ENCODE measurements at places on chromosomes 4 and X.
A peak's percentile ranks its signal among the peaks of the same experiment; 100 is the strongest.

DNA sequence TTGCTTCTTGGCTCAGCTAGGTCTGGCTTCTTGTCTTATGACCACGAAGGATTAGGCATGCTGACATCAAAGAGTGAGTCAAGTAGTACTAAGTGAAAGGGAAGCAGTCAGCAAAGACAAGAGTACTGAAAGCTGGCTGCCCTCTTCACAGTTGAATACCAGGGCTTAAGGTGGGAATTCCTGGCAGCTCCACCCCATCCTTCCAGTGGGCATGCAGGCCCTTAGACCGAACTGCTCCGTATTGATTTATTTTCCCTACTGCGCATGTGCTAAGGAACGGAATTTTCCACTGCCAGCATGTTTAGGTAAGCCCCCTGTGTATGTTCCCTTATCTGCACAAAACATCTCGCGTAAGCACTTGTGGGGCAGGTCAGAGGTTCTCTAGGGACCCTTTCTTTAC is 2320.1 kb downstream of the ARAP2 start:
- peak; percentile 91 for DNase-seq

GRCh38 chrX:19569121-19569805 is 54.0 kb upstream of the MAP3K15 start:
- no peak for DNase-seq

DNA sequence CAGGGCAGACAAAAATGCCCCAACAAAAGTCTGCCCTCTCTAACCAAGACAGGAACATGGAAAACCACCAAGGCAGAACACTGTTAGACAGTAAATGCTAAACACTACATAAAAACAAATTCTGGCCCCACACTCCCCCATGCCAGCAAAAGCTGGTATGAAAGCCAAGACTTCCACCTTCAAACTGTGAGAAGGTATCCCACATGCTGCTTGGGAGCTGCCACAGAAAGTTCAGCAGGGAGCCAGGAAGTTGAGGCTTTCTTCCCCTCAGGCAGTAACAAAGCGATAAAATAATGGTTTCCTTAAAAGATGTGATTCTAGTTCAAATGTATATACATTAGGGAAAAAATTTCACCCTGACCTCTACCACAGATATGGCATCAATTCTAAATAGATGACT is 770.4 kb upstream of the NDST4 start:
- DNase-seq, result no peak

- no peak for DNase-seq
Observed at GRCh38 chrX:107978071-107978470, 4.1 kb downstream of the TEX13B start.

- no peak for DNase-seq
Observed at GRCh38 chrX:123859409-123859845, 426 bp upstream of the XIAP start.

DNA sequence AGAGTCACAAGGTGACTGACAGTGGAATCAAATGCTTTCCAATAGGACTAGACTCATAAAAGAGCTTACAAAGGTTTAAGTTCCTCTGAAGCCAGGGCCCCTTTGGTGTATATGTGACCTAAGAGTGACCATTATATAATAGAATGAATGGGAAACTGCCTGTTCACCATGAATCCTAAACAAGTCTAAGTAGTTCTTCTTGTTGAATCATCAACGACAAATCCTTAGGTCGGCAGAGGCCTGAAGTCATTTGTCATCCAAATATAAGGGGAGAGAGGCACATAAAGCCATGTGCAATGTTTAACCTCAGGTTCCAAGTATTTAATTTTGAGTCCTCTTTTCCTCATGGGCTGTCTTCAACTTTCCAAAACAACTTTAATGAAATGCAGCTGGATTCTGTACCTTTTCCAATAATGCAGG is 122.4 kb downstream of the RASL11B start:
- peak; percentile 21 for DNase-seq

DNA sequence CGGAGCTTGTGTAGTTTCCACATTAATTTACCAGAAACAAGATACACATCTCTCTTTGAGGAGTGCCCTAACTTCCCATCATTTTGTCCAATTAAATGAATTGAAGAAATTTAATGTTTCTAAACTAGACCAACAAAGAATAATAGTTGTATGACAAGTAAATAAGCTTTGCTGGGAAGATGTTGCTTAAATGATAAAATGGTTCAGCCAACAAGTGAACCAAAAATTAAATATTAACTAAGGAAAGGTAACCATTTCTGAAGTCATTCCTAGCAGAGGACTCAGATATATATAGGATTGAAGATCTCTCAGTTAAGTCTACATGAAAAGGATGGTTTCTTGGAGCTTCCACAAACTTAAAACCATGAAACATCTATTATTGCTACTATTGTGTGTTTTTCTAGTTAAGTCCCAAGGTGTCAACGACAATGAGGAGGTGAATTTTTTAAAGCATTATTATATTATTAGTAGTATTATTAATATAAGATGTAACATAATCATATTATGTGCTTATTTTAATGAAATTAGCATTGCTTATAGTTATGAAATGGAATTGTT is at the start of gene FGB:
Gene FGB, plus strand, starts transcription at position 315 of the 558 bp plus-strand sequence. Its CDS starts 8 bp downstream, at position 323.
- no peak for DNase-seq

- no peak for DNase-seq
Observed at GRCh38 chr4:148004228-148004857, 272.5 kb downstream of the ARHGAP10 start.

GRCh38 chrX:5775846-5776430 is 452.7 kb downstream of the NLGN4X start:
- DNase-seq, result no peak

- DNase-seq, result no peak
Observed at GRCh38 chr4:94739741-94740140, 18.0 kb upstream of the BMPR1B start.

- peak; percentile 96 for DNase-seq
Observed at GRCh38 chr4:57023104-57023503, 44.4 kb downstream of the POLR2B start.

GRCh38 chr4:86744570-86744969 is 104.6 kb downstream of the SLC10A6 start:
- DNase-seq, result no peak

DNA sequence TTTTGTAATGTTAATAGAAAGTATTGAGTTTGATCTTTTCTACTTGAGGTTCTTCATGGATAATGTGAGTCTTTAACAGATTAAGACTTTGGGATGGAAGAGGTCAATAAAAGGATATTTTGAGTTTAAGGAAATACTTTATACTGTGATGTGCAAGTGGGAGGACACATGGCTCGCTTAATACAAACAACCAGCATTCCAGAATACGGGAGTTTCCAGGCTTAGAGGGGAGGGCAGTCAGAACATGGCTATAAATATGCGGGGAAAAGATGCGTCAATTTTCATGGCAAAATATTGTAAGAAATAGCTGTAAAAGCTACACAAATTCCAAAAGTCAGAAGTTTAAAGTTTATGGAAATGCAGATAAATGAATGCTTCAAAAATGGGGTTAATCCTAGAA is 192.3 kb downstream of the AASDH start:
- DNase-seq, result peak; percentile 10

DNA sequence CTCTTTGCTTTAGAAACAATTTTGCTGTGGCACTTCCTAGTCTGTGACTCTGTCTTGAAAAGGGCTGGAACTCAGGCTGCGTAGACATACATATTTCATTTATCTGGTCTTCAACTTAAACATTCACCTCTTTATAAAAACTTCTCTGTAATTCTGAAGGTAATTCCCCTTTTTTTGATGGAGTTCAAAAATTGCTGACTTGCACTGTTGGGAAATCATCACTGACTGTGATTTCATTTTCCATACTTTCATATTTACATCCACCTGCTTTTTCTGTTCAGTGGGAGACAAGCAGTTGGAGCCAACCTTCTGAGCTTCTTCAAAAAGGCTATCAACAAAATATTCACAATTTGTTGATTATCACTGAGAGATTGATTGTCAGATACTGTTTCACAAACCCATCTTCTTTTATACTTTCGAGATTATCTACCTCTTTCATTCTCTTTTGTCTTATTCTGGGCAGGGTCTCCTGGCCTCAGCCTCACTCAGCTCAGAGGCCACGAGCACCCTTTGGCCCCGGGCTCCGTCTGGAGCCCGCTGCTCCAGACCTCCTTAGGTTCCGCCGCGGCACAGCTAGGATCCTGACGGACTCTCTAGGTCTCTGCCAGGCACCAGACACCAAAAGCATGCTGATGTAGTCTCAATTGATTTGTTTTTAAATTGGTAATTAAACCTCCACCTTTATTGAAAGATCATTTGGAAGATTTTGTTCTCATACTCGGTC is 39.7 kb upstream of the UGT2B17 start:
- DNase-seq, result no peak

DNA sequence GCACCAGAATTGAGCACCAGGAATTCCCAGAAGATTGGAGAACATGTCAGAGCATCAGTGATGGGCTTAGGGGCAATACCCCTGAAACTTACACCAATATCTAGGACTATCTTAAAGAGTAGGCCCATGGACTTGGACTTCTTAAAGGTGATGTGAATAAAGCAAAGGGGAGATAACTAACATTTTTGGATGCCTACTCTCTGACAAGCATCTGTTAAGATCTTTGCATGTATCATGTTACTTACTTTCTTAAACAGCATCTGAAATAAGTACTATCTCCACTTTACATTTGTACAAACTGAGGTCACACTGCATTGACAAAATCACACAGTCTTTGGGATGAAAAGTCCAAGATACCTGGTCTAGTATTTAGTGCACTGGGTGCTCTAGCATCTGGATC is 258.6 kb upstream of the ARSJ start:
- DNase-seq, result no peak

DNA sequence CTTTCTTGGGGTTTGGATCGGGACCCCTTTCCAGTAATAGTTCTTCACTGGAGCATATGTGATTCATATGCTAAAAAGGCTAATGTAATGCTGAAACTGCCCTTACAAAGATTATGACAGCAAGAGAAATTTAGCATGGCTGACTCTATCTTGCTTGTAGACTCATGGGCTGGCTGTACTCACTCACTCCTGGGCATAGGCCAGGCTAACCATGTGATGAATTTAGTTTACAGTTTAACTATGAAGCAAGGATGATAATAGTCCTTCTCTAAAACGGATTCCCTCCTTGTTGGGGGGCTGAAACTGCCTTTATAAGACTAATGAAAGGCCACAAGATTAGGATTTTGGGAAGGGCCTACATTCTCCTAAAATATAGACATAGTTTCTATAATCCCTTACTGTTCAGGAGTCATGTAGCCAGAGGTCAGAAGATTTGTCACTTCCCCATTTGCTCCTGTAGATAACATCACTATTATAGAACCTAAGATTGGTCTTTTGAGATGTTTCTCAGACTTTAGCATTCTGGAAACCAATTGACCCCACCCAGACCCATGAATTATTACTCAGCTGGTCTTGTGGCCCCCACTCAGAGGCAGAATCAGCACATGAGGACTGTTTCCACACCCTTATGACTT is 20.8 kb upstream of the CEP135 start:
- DNase-seq, result peak; percentile 67

GRCh38 chr4:1179089-1179441 is 6.7 kb upstream of the SPON2 start:
- DNase-seq, result no peak

- peak; percentile 35 for DNase-seq
Observed at GRCh38 chr4:75723163-75724065, 963 bp upstream of the USO1 start.

DNA sequence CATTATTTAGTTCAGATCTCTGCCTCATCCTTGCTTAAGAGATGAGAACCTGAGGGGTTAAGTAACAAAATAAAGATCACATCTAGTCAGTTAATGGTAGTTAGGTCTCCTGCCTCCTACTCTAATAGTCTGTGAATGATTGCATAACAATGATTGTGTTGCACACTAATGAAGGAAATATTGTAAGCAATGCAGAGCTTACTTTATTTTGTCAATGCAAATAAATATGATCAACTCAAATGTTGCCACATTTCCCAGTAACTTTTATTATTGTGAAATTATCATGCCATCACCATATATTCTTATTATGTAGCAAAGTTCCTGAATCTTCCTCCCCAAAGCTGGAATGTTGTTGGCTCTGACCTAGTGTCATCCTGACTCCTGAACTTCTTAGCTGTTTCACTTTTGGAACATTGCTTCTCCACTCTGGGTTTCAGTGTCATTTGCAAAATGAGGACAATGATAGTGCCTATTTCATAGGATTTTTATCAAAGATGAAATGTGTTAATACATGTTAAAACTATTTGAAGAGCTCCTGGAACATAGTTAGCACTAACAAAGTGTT is 17.0 kb upstream of the GABRA4 start:
- no peak for DNase-seq

GRCh38 chrX:11401966-11402365 is 108.8 kb downstream of the AMELX start:
- DNase-seq, result peak; percentile 40

DNA sequence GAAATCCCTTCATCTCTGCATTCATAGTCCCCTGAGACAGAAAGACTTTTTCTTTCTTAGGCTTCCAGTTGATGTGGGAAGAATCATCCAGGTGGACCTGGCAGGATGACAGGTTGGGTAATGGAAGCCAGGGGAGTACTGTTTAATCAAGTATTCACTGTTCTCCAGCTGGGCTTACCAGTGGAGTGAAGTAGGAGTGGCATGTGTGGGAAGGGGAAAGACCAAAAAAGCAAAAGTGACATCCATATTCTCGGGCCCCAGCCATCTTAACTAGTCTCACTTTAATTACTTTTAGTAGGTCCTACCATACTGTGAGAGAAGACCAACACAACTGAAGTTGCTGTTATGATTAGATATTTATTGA is 18.5 kb downstream of the VSIG4 start:
- no peak for DNase-seq

DNA sequence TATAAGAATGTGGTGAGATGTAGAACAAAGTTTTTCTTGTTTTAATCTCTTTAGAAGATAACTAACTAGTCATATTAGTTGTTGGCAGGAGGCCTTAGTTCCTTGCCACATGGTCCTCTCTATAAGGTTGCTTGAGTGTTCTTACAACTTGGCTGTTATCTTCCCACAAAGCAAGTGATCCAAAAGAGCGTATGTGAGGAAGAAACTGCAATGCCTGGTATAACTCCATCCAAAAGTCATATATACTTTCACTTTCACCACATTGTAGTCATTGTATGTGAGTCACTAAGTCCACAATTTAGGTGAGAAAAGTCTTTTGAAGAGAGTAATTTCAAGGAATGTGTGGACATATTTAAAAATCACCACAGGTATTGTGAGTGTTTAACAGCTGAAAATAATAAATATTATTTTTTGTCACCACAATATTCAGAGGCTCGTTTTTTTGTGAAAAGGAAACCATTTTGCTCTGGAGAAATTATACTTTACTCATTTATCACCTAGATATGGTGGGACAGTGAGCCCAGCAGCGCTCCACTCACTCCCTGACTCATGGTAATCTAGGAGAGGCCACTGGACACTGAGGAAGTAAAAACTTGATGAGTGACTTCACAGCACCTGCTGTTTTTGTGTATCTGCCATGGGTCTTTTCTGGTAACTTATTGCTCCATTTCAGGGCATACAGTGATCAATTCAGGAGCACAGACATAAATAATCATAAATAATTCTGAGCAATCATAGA is 369.4 kb upstream of the NDST3 start:
- peak; percentile 70 for DNase-seq

DNA sequence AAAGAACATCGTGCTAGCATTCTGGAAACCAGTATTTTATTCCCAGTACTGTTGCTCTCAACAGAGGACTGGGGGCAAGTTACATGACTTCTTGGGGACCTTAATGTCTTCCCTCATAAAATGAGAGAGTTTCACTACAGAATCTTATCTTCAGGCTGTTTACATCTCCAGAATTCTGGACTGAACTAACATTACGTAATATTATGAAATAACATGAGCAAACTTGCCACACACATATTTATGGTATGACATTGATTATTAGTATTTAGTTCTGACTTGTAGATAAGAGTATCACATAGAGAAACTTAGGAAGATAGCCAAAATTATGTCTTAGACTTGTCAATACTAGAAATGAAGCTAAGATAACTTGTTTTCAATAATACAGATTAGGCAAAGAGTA is 68.0 kb downstream of the NFKB1 start:
- peak; percentile 67 for DNase-seq
